ENCODE measurements at places on chromosomes 11 and 22. TPM values are rescaled to one million over a fixed set of nuclear protein-coding genes. Genes with fewer than 3 reads are reported as not detected.

Gene HEPN1
- total RNA-seq = not detected

GRCh38 chr11:28690746-28691145 lies 582.6 kb downstream of the METTL15 start:
- H3K27me3 ChIP-seq = no peaks in the 10 kb centered on the region
- no peak overlapping the region for H3K27ac ChIP-seq
- DNase-seq = no peak
- H3K4me3 ChIP-seq = no peak overlapping the region

Gene MRPL49
- 117 TPM for total RNA-seq

GRCh38 chr22:23154461-23154860 lies 9.2 kb downstream of the RAB36 start:
- DNase-seq = no peak
- peaks cover 14% of the 10 kb centered on the region for H3K4me1 ChIP-seq

Gene THRSP
- not detected for total RNA-seq

Gene FAM118A
- 28.4 TPM for total RNA-seq

Gene RPL3
- 2,574 TPM for total RNA-seq

DNA sequence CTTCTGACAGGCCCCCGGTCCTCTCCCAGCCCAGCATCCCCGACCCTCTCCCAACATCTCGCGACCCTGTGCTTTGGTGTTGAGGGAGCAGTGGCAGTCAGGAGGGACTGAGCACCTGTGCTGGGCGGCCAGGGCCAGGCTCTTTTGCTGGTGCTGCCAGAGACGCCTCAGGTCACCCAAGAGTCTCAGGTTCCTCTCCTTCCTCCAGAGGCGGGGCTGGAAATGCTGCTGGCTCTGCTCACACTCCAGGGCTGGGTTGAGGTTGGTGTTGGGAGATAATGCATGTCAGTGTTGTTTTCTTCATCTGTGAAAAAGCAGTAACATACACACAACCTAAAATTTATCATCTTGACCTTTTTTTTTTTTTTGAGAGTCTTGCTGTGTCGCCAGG lies 1.2 kb upstream of the IGLL1 start:
- no peak for DNase-seq
- no peaks in the 10 kb centered on the region for H3K4me1 ChIP-seq
- no peak overlapping the region for H3K4me3 ChIP-seq

- no peaks in the 10 kb centered on the region for H3K4me1 ChIP-seq
- no peak overlapping the region for H3K4me3 ChIP-seq
- H3K27me3 ChIP-seq = no peaks in the 10 kb centered on the region
- no peak for DNase-seq
Measured at GRCh38 chr11:27319072-27319471, 43.9 kb downstream of the CCDC34 start.

GRCh38 chr11:133955081-133955891 lies 1.5 kb downstream of the IGSF9B start:
- no peak overlapping the region for H3K27ac ChIP-seq
- H3K4me1 ChIP-seq = peaks cover 33% of the 10 kb centered on the region
- peak overlapping the region; percentile 59 for H3K4me3 ChIP-seq
- peak; percentile 21 for DNase-seq

DNA sequence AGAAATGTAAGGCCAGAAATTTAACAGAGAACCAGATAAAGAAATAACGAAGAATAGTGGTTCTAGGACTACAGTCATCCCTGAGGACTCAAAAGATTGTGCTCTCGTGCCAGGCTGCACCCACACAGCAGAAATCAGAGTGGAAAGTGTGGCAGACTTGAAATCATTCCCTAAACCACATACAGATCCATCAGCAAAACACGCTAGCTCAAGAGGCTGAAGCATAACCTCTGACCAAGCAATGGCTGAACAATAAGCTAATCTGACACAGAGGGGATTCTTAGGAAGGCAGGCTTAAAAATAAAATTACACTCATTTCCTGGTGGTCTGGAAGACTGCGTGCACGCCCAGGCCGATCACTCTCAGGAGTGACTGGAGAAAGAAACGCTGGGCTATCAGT lies 19.0 kb downstream of the NCF4 start:
- DNase-seq = no peak
- no peaks in the 10 kb centered on the region for H3K36me3 ChIP-seq
- H3K4me3 ChIP-seq = no peak overlapping the region
- no peak overlapping the region for H3K27ac ChIP-seq

Gene PNPLA3
- 0.16 TPM for total RNA-seq

GRCh38 chr22:44604455-44604854 lies 97.5 kb upstream of the PRR5 start:
- no peaks in the 10 kb centered on the region for H3K27me3 ChIP-seq
- no peak for DNase-seq
- no peak overlapping the region for H3K4me3 ChIP-seq

DNA sequence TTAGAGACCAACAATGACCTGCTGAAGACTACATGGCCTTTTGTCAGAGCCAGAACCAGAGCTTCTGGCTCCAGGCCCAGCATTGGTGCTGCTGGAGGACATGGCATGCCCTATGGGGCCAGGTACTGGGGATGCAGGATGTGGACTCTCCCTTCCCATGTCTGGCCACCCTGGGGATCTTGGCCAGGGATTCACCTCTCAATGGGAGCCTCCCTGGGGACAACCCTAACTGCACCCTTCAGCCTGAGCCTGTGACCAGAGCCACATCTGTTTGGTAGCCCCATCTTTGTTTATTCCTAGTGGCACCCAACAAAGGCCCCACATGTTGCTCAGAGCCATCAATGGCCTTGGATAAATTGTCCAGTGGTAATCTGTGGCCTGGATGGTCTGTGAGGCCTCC lies 5.8 kb downstream of the KLHL35 start:
- H3K27me3 ChIP-seq = peaks cover 8% of the 10 kb centered on the region
- no peak overlapping the region for H3K27ac ChIP-seq
- peaks cover 5% of the 10 kb centered on the region for H3K4me1 ChIP-seq
- H3K4me3 ChIP-seq = no peak overlapping the region
- H3K36me3 ChIP-seq = peaks cover 8% of the 10 kb centered on the region
- DNase-seq = no peak

Gene IFITM1
- total RNA-seq = 75.9 TPM

Gene TBX1
- not detected for total RNA-seq

DNA sequence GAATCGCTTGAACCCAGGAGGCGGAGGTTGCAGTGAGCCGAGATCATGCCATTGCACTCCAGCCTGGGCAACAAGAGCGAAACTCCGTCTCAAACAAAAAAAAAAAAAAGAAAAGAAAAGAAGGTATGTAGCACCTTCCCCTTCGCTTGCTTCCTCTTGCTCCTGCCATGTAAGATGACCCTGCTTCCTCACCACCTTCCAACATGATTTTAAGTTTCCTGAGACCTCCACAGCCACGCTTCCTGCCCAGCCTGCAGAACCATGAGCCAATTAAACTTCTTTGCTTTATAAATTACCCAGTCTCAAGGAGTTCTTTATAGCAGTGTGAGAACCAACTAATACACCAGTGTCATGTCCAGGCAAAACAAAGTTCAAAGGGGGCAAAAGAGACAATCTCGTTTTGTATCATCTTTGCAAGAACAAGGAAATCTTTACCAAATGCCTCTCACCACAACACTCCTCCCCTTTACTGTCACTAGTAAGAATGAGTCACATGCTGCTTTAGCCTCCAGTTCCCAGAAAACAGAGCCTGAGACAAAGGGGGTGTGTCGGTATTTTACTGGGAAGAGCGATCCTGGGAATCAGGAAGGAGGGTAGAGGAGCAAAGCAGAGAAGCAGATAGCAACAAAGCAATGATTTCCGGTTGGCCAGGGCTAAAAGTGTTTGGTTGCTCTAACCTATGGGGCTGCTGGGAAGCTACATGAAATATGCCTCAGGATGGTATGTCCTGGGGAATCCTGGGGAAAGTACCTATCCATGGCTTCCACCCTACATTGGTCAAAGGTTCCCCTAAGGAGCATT lies 10.5 kb upstream of the MCHR1 start:
- H3K27me3 ChIP-seq = no peaks in the 10 kb centered on the region
- H3K36me3 ChIP-seq = no peaks in the 10 kb centered on the region
- no peak overlapping the region for H3K4me3 ChIP-seq
- no peak overlapping the region for H3K27ac ChIP-seq
- H3K4me1 ChIP-seq = no peaks in the 10 kb centered on the region
- no peak for DNase-seq

DNA sequence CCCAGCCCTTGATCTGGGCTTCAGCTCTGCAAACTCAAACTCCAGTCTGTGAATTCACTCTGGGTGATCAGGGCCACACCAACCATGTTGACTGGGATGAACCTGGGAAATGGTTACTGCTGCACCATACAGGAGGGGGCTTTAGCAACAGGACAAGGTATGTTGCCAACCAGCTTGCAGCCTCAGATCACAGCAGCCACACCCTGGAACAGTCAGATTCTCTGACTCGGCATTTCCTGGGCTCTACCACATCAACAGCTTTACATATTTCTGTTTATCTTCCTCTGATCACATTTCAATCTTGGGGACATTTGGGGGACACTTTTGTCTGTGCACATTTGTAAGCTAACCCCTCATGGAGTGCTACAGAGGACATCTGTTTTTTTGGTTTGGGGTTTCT lies 267.0 kb upstream of the NCAM1 start:
- no peaks in the 10 kb centered on the region for H3K36me3 ChIP-seq
- H3K4me1 ChIP-seq = no peaks in the 10 kb centered on the region
- no peak overlapping the region for H3K4me3 ChIP-seq

- H3K4me3 ChIP-seq = no peak overlapping the region
- no peak overlapping the region for H3K27ac ChIP-seq
- H3K36me3 ChIP-seq = no peaks in the 10 kb centered on the region
- H3K27me3 ChIP-seq = no peaks in the 10 kb centered on the region
- H3K4me1 ChIP-seq = no peaks in the 10 kb centered on the region
- DNase-seq = no peak
Measured at GRCh38 chr11:122441666-122442035, 213.9 kb upstream of the UBASH3B start.

GRCh38 chr11:45917286-45917622 lies 423 bp downstream of the PEX16 start:
- H3K4me1 ChIP-seq = peaks cover 29% of the 10 kb centered on the region
- DNase-seq = no peak
- H3K36me3 ChIP-seq = peaks cover 28% of the 10 kb centered on the region
- no peaks in the 10 kb centered on the region for H3K27me3 ChIP-seq
- H3K27ac ChIP-seq = peak overlapping the region; percentile 90
- peak overlapping the region; percentile 97 for H3K4me3 ChIP-seq

DNA sequence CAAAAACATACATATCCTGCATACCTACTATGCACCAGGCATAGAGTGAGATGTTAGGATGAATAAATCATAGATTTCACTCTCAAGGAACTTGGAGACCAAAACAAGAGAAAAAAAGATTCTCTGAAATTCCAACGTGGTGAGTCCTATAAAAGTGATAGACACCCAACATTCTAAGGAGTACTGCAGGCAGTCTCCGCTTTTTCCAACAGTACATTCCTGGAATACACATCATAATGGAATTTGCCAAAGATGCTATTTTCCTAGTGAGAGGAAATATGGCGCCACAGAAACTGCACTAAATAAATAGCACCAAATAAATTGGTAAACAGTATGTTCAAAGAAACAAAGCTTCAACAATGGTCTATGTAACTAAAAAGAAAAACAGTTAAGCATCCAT lies 6.0 kb downstream of the TMEM123 start:
- no peak for DNase-seq
- no peaks in the 10 kb centered on the region for H3K36me3 ChIP-seq
- H3K27me3 ChIP-seq = no peaks in the 10 kb centered on the region
- no peak overlapping the region for H3K4me3 ChIP-seq
- H3K4me1 ChIP-seq = peaks cover 56% of the 10 kb centered on the region
- H3K27ac ChIP-seq = no peak overlapping the region

GRCh38 chr11:133224271-133224670 lies 308.0 kb downstream of the OPCML start:
- no peaks in the 10 kb centered on the region for H3K36me3 ChIP-seq
- no peak for DNase-seq
- H3K4me1 ChIP-seq = no peaks in the 10 kb centered on the region
- no peak overlapping the region for H3K4me3 ChIP-seq
- no peak overlapping the region for H3K27ac ChIP-seq

Gene SCUBE2
- total RNA-seq = not detected

GRCh38 chr11:108601150-108601549 lies 7.6 kb upstream of the EXPH5 start:
- H3K27ac ChIP-seq = no peak overlapping the region
- no peaks in the 10 kb centered on the region for H3K27me3 ChIP-seq

DNA sequence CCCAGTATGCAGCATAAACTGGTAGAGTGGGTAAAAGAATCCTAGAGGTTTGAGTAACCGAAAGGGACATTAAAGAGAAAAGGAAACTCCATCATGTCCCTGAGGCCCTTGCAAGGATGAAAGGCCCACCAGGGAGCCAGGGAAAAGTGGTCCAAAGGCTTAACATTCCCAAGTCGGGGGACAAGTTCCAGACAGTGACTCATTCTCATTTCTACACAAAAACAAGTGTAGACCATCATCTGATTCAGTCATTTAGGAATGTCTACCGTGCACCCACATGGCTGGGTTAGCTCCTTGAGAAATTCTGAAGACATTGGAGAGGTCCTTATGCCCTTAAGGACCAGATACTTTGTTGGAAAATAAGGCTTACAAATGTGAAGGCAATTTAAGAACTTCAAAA lies 4.8 kb upstream of the NOX4 start:
- no peaks in the 10 kb centered on the region for H3K4me1 ChIP-seq
- no peaks in the 10 kb centered on the region for H3K36me3 ChIP-seq
- H3K27ac ChIP-seq = no peak overlapping the region
- no peaks in the 10 kb centered on the region for H3K27me3 ChIP-seq
- H3K4me3 ChIP-seq = no peak overlapping the region

Gene WNT7B
- total RNA-seq = not detected

DNA sequence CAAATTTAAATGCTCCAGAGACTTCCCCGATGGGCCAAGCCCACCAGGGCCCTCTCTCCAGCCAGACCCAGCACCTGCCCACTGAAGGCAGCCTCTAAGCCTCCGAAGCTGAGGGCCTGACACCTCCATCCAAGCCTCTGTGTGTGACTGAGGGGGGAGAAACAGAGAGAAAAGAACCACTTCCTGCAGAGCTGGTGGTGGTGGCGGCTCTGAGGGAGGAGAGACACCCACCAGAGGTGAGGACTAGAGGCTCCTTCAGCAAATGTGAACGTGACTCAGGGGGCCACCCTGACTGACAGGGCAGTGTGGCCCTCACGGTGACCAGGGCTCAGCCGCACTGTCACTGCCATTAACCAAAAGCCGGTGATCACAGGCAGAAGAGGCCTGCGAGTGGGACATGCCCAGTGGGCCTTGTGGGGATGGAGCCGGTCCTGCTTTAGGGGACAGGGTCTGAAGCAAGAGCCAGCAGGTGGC lies 31.0 kb upstream of the CD5 start:
- peak overlapping the region; percentile 36 for H3K4me3 ChIP-seq
- no peaks in the 10 kb centered on the region for H3K36me3 ChIP-seq
- H3K4me1 ChIP-seq = peaks cover 73% of the 10 kb centered on the region
- peak overlapping the region; percentile 58 for H3K27ac ChIP-seq
- no peaks in the 10 kb centered on the region for H3K27me3 ChIP-seq
- DNase-seq = peak; percentile 39

Gene PHF21B
- not detected for total RNA-seq
